ENCODE measurements at places on chromosomes 5 and 9. TPM values are rescaled to one million over a fixed set of nuclear protein-coding genes. Genes with fewer than 3 reads are reported as not detected.

- DNase-seq, result no peak
- peak overlapping the region; percentile 19 for H3K27ac ChIP-seq
- H3K4me1 ChIP-seq, result no peaks in the 10 kb centered on the region
- no peak overlapping the region for H3K4me3 ChIP-seq
- no peaks in the 10 kb centered on the region for H3K27me3 ChIP-seq
These were observed 56.8 kb downstream of the FGF10 start for GRCh38 chr5:44332285-44332971.

LRRC14B gene
- not detected for total RNA-seq

- no peaks in the 10 kb centered on the region for H3K4me1 ChIP-seq
- H3K27ac ChIP-seq, result no peak overlapping the region
- DNase-seq, result no peak
- H3K4me3 ChIP-seq, result no peak overlapping the region
These were observed 4.2 kb downstream of the WWC1 start for GRCh38 chr5:168295574-168296201.

DNA sequence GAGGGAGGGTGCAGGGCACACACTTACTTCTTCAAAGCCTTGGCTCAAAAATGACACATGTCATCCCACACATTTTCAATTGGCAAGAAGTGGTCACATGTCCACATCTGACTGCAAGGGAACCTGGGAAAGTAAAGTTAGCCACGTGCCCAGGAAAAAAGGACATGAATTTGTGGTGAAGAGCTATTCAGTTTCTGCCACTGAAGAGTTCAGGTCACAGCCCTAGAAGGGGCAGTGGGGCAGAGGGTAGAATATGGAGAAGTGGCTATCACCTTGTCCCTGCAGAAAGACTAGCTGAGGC, 1.9 kb upstream of the RGS14 start:
- H3K4me1 ChIP-seq, result peaks cover 3% of the 10 kb centered on the region
- H3K4me3 ChIP-seq, result no peak overlapping the region
- H3K36me3 ChIP-seq, result no peaks in the 10 kb centered on the region

POLR3G gene
- total RNA-seq, result 1.5 TPM

PHF24 gene
- total RNA-seq, result not detected

All from ascending aorta (tissue), 2 donors.